Hindlimb muscle (tissue), 1 donor: ENCODE measurements at places on chromosomes 6 and 20.
A peak's percentile ranks its signal among the peaks of the same experiment; 100 is the strongest.

GRCh38 chr20:14488756-14489479 is 151.5 kb upstream of the FLRT3 start:
- DNase-seq = no peak

GRCh38 chr6:6749702-6750491 is 161.4 kb downstream of the LY86 start:
- DNase-seq = peak; percentile 31

- no peak for DNase-seq
Observed at GRCh38 chr20:61968036-61968810, 97.5 kb downstream of the TAF4 start.

- no peak for DNase-seq
Observed at GRCh38 chr20:44785768-44786167, 24.6 kb downstream of the RIMS4 start.

DNA sequence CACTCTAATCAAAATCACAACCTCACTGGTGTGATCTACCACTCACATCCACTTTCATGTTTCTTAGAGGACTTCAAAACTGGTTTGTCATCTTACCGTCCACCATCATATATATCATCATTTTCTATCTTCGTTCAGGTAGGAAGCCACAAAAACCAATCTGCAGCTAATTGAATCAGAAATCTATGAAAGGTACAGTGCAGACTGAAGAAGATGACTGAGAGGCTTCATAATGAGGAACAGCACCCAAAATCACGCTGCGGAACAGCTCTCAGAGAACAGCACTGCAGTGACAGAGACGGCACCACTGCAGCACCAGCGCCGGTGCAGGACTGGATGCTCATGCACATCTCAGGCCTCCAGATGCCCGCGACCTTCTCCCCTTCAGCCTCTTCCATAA is 13.0 kb downstream of the GMDS start:
- DNase-seq = no peak
